CD4-positive, alpha-beta T cell treated with Interleukin-6 for 4 hours (primary cell): ENCODE measurements at places on chromosomes 7 and 10.

DNA sequence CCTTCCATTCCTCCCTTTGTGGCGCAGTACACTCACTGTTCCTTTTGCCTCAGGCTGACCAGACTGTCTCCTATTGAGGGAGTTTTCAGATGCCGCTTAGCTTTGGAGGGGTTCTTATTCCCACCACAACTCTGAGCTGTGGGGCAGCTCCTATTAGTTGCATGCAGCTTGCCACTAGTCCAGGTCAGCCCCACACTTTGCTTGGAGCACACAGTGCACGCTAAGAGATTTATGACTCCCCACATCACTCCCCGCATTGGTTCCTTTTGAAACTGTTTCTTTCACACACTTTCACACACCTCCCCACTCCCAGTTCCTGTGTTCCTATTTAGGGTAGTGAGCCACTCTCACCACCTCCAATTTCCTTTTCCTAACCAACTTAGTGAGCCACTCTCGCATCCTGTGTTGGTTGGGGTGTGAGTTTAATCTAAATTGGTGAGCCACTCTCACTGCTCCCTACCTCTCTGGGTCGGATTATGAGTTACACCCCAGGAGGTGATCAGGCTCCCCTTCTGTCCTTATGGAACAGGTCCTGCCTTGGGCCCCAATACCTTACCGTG is 10.4 kb upstream of the ZNF485 start:
- peak; percentile 23 for DNase-seq

- no peak for DNase-seq
These were observed 64.6 kb upstream of the STEAP1B start for GRCh38 chr7:22564511-22565045.

DNA sequence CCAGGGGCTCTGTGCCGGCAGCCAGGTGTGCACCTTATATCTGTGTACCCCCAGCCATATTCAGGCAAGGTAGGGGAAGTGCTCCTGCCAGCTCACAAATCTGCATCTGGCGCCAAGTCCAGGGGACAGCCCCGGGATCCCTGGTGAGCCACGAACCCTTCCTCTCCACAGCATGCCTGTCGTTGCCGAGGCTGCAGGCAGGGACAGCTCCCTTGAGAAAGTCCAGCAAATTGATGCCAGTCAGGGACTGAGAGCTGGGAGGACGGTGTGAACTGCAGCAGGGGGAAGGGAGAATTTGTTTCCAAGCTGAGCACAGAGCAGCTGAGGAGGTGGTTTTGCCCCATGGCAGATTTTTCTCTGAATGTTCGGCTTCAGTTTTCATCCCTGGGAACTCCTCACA is 919 bp downstream of the PLA2G12B start:
- no peak for DNase-seq

DNA sequence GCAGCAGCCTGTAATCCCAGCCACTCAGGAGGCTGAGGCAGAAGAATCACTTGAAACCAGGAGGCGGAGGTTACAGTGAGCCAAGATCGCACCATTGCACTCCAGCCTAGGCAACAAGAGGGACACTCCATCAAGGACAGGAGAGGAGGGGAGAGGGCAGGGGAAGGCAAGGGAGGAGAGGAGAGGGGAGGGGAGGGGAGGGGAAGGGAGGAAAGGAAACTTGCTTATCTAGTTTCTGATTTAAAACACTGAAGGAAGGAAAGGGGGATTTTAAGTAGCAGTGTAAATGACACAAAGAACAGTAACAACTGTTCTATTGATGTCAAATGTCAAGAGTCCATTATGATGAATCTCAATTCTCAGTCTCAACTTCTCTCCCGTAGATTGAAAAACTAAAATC is 43.7 kb downstream of the SRPK2 start:
- DNase-seq, result no peak

GRCh38 chr10:89335226-89335625 is 7.4 kb downstream of the IFIT3 start:
- DNase-seq, result no peak

- no peak for DNase-seq
These were observed 18.3 kb upstream of the LRGUK start for GRCh38 chr7:134108802-134109201.

GRCh38 chr10:71218046-71218650 is 5.8 kb downstream of the UNC5B start:
- DNase-seq, result no peak

DNA sequence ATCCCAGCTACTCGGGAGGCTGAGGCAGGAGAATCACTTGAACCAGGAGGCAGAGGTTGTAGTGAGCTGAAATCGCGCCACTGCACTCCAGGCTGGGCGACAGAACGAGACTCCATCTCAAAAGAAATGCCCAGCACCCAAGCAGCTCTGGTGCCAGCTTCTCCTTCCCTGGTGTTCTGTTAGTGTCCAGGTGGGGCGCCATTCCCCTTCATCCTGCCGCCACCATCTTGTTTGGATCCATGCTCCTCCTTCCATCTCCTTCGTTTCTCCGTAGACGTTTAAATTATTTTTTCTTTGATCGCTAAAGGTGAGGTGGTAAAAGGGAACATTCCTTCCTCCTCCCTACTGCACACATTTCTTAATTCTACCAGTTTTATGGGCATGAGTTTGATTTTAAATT is 30.3 kb downstream of the PROSER2 start:
- no peak for DNase-seq

- no peak for DNase-seq
These were observed 125.2 kb downstream of the GNAT3 start for GRCh38 chr7:80386686-80387085.

GRCh38 chr10:49831352-49832035 is 69.4 kb upstream of the OGDHL start:
- no peak for DNase-seq

DNA sequence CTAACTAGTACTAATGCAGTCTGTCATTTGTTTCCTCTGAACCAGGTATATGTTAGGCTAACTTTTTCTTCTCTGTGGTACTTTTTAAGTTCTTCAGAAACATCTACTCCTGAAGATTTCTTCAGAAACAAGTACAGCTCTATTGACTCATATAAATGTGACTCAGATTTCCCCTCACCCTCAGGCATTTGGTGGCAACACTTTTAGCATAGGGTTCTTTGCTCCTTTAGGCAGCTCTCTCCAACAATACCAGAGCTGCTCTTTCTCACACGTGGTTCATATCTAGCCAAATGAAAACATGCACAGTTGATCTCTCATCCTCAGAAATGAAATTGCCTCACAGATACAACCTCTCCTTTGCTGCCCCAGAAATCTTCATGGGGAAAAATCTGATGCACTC is 939.8 kb downstream of the SORCS1 start:
- no peak for DNase-seq

- DNase-seq, result peak; percentile 46
These were observed 307.4 kb upstream of the AOAH start for GRCh38 chr7:37031571-37032257.

DNA sequence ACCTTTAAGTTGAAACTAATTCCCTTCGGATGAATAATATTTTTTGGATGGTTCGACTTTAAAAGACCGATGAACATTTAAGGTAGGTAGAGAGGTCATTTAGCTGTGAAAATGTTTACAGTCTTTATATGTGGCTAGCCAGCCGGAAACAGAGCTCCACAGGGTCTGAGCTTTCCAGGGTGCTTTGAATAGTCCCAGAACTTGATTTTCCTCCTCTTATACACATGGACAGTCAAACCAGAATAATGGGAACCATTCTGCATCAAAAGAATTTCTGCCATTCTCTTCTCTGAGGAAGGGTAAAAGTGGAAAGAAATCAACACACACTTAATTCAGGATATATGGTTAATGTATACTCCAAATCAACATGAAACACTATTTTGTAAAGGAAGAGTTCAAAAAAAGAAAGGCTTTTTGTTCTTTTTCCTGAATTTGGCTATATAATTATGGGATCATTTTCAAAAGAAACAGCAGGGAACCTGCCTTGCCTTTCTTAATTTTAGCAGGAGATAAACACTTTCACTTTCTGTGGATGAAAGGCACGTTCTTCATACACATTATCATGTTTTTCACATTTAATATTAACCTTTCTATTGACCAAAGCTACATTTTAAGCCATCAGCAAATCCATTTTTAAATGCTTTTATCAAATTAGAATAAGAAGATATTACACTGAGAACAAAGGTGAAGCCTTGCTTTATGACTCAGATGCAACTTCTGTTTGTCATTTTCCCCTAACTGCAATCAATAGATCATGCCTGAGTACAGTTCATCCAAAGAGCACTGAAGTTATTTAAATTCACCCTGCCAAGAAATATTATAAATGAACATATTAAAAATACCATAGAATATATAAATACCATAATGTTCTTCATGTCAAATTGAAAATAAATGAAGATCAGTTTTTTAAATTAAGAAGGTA is 307.3 kb downstream of the THSD7A start:
- no peak for DNase-seq

DNA sequence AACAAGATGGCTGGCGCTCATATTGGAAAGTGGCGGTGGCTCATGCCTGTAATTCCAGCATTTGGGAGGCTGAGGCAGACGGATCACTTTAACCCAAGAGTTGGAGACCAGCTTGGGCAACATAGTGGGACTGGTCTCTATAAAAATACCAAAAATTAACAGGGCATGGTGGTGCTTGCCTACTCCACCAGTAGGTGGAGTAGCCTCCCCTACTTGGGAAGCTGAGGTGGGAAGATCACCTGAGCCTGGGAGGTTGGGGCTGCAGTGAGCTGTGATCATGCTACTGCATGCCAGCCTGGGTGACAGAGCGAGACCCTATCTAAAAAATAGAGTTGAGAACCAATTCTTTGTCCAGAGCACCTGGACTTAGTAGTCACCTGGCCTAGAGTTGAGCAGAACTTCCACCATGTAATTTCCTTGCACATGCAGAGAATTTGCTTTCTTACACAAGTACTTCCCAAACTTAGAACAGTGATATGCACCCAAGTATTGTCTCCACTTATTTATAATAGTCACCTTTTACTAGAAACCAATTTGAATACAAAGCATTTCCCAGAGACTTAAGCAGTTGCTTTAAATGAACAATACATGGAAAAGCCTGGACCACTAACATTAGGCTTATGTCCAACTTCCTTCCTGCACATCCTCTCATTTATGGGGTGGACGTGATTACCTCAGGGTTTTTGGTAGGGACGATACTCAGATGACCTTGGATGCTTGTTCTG is 15.9 kb downstream of the LAMB4 start:
- no peak for DNase-seq

DNA sequence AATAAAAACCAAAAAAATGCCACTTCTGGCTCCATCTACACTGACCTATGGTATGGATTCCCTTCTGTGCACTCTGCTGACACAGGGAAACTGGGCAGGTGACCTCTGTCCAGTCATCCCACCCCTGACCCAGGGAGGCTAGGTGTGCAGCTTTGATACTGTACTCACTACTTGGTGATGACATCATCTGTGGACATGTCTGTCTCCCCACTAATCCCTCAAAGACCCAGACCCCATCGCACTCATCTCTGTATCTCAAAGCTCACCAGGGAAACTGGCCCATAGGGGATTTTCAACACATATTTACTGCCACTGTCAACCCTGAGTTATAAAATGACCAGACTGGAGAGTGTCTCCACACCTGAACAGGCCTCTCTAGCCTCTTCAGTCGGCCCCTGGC is 10.6 kb downstream of the SGMS1 start:
- DNase-seq, result no peak

DNA sequence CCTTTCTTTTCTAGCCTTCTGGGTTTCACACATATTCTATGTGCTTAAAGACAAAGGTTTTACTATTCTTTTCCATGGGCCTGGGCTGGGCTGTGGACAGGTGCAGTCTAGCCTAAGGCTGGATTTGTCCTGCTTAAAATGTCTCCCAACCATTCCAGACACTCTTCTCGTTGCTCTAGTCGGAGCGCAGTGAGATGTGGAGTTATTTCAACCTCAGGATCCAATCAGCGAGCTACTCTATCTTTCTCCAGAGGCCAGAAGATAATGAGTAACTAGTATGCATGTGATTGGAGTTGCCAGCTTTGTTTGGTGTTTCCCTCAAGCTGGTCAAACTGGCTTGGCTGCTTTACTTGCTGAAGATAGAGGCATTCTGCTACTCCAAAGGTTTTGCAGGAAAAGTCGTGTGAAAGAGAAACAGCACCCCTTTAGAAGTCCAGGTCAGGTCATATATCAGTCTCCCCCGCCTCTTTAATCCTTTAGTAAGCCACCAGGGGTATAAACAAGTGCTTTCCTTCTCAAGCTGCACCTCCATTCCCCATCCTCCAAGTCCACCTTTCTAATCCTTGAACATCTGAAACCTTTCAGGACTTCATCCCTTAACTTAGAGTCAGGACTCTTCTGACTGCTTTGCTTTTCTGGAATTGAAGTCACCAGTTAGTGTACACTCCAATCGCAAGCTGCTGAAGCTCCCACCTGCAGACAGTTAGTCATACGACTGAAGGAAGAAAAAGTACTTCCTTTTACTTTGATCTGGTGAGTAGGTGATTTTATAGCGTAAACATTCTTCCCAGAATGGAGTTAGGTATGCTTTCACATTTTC is 78.8 kb downstream of the DNMBP start:
- DNase-seq, result peak; percentile 8

DNA sequence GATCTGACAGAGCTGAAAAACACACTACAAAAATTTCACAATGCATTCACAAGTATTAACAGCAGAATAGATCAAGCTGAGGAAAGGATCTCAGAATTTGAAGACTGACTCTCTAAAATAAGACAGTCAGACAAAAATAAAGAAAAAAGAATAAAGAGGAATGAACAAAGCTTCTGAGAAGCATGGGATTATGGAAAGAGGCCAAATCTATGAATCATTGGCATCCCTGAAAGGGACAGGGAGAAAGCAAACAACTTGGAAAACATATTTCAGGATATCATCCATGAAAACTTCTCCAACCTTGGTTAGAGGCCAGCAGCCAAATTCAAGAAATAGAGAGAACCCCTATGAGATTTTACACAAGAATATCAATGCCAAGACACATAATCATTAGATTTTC is 804.8 kb upstream of the IGFBP3 start:
- DNase-seq, result no peak

GRCh38 chr7:50621206-50621605 is 56.0 kb upstream of the DDC start:
- no peak for DNase-seq

- no peak for DNase-seq
These were observed 694.6 kb upstream of the SORCS1 start for GRCh38 chr10:107859065-107859464.

DNA sequence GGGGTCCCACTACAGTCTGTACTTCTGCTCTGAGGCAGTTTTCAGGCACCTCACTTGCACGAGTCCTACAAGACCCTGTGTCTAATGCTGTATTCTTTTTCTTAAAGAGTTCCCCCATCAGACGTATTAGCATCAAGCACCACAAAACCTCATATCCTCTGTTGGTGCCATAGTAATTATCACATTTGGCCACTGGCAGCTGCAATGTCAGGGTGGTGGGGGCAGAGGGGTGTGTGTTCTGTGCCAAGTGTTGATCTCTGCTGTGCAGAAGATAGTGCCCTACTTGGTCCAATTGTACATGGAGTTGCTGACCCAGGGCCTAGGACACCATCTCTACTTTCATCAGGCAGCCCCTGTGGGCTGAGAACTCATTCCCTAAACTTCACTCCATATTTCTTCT is 20.0 kb upstream of the JAZF1 start:
- DNase-seq, result no peak

DNA sequence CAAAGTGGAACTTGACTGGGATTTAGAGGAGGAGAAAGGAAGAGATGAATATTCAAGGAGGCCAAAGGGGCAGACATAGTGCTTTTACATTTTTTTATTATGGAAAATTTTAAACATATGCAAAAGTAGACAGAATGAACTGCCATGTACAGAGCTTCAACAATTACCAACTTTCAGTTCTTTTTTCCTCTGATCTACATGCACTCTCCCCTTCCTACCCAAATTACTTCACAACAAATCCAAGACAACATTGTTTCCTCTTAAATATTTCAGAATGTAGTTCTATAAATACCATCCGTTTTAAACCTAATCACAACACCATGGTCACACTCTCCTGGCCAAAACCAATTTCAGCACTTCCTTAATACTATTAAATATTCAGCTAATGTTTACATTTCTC is 83.5 kb upstream of the FZD1 start:
- no peak for DNase-seq
